ENCODE measurements at places on chromosomes 12 and 14.

DNA sequence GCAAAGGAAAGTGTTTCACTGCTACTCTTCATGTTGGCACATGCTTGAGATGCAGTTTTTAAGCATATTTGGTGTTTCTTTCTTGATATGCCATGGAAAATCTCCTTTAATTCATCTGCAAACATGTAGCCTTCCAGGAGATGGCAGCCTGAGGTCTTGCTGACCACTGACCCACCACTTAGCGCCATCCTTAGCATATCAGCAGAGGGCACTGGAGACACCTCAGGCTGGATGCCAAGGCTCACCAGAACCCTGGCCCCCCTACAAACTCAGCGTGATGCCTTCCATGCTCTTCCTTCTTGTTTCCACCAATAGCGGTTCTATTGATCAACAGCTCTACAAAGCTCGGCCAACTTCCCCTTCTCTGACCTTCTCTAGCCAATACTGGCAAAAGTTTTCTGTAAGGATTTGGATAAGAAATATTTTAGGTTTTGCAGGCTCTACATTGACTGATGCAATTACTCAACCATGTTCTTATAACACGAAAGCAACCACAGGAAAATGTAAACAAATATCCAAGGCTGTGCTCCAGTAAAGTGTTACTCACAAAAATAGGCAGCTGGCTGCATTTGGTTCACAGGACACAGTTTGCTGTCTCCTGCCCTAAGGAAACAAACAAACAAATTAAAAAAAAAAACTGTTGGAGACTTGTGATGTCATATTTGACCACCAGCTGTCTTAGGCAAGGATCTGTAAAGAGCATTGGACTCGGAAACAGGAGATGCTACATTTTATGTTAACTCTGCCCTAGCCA is 209.7 kb downstream of the SLC15A4 start:
- DNase-seq: no peak

DNA sequence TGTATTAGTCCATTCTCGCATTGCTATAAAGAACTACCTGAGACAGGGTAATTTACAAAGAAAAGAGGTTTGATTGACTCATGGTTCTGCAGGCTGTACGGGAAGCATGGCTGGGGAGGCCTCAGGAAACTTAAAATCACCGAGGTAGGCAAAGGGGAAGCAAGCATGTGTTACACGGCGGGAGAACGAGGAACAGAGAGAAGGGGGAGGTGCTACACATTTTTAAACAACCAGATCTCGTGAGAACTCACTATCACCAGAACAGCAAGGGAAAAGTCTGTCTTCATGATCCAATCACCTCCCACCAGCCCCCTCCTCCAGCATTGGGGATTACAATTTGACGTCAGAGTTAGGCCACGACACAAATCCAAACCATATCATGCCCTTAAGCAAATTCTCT is 13.3 kb upstream of the MAX start:
- DNase-seq: no peak

GRCh38 chr14:99001241-99001640 is 270.8 kb downstream of the BCL11B start:
- no peak for DNase-seq

DNA sequence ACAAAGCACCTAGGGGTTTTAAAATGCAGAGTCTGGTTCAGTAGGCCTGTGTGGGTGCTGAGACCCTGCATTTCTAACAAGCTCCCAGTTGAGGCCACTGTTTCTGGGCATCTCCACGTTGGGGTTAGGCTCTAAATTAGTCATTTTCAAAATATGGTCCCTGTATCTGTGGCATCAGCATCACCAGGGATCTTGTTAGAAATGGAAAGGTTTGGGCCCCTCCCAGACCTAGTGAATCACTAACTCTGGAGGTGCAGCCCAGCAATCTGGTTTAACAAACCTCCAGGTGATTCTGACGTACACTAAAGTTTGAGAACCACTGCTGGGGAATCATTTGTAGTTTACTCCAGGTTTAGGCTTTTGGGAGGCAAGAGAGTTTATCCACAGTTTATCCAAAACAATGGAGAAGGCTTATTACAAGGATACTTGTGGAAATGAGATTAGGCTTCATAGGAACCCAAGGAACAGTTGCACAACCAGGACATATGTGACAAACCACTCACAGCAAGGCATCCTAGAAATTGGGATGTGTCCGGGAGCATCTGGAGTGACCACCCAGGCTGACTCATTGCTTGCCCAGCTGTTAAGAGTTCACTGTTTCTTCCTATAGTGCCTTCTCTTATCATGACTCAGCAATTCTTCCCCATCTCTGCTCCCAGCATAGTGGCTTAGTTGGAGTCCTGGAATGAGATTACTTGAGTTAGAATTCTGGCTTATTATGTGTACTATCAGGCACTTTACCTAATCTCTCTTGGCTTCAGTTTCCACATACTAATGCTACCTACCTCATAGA is 71.6 kb upstream of the STXBP6 start:
- no peak for DNase-seq

DNA sequence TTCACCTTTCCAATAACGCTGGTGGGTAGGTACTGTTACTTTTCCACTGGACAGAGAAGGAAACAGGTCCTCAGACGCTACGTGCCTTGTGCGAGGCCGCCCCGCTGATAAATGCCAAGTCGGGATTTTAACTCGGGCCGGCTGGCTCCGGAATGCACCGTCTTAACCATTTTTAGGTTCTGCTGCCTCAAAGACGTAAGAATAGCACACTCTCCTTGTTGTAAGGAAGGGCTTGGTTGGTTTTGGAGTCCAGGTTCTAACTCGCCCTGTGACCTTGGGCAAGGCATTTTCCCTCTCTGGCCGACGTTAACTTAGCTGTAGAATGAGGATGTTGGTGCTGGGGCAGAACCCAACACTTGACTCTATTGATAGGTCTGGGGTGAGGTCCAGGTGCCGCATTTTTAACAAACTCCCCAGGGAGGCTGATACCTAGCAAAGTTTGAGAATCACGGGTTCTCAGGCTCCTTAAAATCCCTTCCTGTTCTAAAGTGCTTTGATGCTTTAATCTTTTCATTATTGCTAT is 814 bp downstream of the ANKRD13A start:
- no peak for DNase-seq

GRCh38 chr14:50403419-50403818 is 6.7 kb upstream of the CDKL1 start:
- no peak for DNase-seq

GRCh38 chr12:12425001-12425400 is 68.1 kb downstream of the BORCS5 start:
- DNase-seq: no peak

DNA sequence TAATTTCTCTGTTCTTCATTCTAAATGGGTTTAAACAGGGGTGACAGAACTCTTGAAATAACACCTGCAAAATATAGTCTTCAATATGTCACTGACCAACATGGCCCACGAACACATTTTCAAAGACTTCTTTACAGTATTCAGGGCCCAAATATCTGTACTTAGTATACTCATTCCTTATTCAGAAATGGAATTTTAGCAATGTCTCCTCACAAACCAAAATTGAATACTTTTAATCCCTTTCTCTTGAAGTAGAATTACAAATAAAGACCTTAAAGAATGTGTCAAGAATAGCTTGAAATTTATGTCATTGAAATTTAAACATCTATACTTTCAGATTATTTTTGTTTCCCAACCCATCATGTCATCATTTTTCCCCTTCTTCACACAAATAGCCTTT is 263.1 kb downstream of the LRIG3 start:
- no peak for DNase-seq

GRCh38 chr12:88433997-88434703 is 146.1 kb downstream of the KITLG start:
- no peak for DNase-seq

- peak; percentile 89 for DNase-seq
These were observed 87.8 kb upstream of the DYNC1H1 start for GRCh38 chr14:101876555-101876938.

GRCh38 chr12:61267474-61267873 is 992.7 kb upstream of the USP15 start:
- DNase-seq: no peak

GRCh38 chr12:113186666-113187325 is 1.3 kb downstream of the RITA1 start:
- no peak for DNase-seq

DNA sequence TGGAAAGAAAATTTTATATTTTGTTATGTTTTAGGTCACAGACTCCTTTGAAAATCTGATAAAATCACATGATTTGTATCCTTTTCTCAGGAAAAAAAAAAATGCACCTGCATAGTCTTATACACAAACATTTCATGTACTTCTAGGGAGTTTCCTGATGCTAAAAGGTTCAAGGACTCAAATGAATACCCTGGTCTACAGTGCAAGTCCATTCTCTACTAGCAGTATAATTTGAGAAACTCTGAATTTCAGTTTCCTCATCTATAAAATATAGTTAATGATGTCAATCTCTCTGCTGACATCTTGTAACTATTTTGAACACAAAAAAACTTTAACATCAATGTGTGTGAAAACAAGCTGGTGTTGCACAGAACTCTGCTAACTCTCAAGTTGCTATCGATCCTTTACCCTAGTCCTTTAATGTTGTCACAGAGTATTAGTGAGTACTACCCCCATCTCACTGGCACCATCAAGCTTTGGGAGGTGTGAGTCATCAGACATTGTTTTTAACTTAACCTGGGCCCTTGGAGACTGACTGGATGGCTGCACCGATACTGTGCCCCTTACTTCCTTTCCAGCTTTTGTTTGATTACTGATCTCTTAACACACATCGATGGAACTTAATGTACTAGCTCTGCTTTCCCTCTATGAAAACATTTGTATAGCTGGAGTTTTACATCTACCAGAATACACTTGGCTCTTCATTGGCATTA is 251.9 kb upstream of the SOX5 start:
- DNase-seq: no peak

- DNase-seq: no peak
These were observed 3.3 kb downstream of the AHNAK2 start for GRCh38 chr14:104974665-104975390.
